ENCODE measurements at places on chromosomes 4 and X.

- DNase-seq, result no peak
These were observed 105.3 kb downstream of the CPZ start for GRCh38 chr4:8697826-8698225.

DNA sequence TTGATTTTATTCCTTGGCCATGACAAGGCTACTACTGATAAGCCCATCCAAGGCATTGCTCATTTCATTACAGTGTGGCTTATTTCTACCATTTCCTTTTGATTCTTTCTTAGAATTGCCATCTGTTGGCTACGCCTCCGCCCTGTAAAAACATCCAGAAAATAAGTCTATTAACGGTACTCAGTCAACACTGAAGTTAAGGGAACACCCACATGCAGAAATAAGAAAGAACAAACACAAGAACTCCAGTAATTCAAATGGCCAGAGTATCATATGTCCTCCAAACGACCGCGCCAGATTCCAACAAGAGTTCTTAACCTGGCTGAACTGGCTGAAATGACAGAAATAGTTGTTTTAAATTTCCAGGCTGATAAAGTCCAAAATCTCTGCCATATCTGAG is 90.3 kb downstream of the CXXC4 start:
- no peak for DNase-seq

GRCh38 chr4:45100956-45101818 is 374.8 kb upstream of the GNPDA2 start:
- DNase-seq, result no peak

- DNase-seq, result no peak
These were observed 29.7 kb downstream of the PDHA1 start for GRCh38 chrX:19373351-19373891.

GRCh38 chr4:146095091-146095690 is 80.3 kb upstream of the LSM6 start:
- peak; percentile 13 for DNase-seq

GRCh38 chr4:71065991-71066510 is 72.6 kb downstream of the DCK start:
- DNase-seq, result no peak

GRCh38 chrX:15749642-15750610 is 11.9 kb downstream of the CA5B start:
- DNase-seq, result no peak

GRCh38 chr4:108350332-108350731 is 181.6 kb upstream of the LEF1 start:
- DNase-seq, result no peak

- DNase-seq, result no peak
These were observed 85.6 kb downstream of the ANTXR2 start for GRCh38 chr4:79987401-79987800.

DNA sequence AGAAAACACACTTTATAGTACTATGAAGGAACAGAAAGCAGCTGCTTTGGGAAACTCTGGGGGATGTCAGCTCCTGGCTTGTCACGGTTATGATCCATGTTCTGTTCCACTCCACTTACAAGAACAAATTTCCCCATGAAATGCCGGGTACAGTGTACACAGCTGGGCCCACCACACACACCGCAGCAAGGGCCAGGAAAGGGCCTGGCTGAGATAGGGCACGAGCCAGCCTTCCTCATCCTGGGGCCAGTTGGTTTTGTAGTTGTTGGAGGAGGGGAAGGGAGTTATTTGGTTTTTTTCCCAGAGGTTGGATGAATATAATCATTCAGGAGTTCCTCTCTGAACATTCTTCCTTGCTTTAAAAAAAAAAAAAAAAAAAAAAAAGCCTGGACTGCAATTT is 56.8 kb downstream of the SEPSECS start:
- DNase-seq, result no peak

- DNase-seq, result no peak
These were observed 83.1 kb upstream of the ENPP6 start for GRCh38 chr4:184300816-184301215.

GRCh38 chrX:107204068-107204605 is 2.1 kb downstream of the NUP62CL start:
- DNase-seq, result no peak

DNA sequence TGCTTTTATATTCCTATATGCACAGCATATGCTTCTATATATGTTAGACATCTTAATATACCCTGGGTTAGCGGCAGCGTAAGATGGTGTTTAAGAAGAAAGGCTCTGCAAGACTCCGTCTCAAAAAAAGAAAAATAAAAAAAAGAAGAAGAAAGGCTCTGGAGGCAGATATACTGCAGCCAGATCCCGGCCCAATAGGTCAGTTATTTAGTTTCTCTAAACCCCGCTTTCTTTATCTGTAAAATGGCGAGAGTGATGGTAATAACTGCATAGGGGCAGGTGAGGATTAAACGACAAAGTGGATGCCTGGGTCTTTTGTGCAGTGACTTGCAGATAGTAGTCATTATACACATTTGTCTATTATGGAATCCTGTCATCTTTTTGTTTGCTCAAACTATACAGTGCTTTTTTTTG is 115.2 kb downstream of the NAA11 start:
- no peak for DNase-seq

- DNase-seq, result no peak
These were observed 191.5 kb downstream of the ARHGAP10 start for GRCh38 chr4:147923381-147923780.

DNA sequence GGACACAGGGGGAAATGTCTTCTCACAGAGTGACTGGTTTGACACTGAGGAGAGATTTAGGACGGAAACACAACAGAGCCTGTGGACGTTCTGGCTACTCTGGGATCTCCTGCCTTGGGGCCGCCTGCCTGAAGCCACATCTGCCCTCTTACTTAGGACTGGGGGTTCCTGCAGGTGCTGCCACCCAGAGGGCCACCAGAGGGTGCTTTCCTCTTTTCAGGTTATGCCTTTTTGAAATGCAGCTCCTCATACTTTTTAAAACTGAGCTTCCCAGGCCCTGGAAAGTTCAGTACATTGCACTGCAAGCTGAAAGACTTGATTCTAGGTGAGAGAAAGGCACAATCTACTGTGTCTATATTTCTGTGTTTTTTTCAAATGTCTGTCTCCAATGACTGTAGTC is 92.2 kb upstream of the PGRMC2 start:
- no peak for DNase-seq

- DNase-seq, result no peak
These were observed 300.3 kb downstream of the CHIC1 start for GRCh38 chrX:73863268-73863667.

DNA sequence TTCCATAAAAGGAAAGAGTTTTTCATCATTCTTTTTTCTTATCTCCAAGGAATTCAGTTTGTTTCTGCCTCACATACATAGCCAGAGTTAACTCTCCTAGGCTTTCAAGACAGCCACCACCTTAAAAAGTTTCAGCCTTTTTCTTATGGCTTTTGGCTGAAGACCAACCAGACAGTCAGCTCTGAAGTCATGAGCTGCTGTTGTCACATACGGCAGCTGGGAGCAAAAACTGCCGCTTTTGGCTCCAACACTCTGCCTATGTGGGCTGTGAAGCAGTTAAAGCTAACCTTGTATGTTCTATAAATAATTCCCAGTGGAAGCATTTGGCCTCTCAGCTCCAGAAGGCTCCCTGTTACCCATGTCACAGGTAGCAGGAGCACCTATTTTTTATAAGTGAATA is 104.1 kb downstream of the KLHL4 start:
- DNase-seq, result no peak

- no peak for DNase-seq
These were observed 103.4 kb downstream of the CEP44 start for GRCh38 chr4:174387143-174387542.

- DNase-seq, result no peak
These were observed 45.8 kb downstream of the LDB2 start for GRCh38 chr4:16852644-16853043.

- no peak for DNase-seq
These were observed 24.9 kb upstream of the ETNPPL start for GRCh38 chr4:108787724-108788123.

GRCh38 chrX:130419263-130419662 is 17.5 kb downstream of the RBMX2 start:
- no peak for DNase-seq

DNA sequence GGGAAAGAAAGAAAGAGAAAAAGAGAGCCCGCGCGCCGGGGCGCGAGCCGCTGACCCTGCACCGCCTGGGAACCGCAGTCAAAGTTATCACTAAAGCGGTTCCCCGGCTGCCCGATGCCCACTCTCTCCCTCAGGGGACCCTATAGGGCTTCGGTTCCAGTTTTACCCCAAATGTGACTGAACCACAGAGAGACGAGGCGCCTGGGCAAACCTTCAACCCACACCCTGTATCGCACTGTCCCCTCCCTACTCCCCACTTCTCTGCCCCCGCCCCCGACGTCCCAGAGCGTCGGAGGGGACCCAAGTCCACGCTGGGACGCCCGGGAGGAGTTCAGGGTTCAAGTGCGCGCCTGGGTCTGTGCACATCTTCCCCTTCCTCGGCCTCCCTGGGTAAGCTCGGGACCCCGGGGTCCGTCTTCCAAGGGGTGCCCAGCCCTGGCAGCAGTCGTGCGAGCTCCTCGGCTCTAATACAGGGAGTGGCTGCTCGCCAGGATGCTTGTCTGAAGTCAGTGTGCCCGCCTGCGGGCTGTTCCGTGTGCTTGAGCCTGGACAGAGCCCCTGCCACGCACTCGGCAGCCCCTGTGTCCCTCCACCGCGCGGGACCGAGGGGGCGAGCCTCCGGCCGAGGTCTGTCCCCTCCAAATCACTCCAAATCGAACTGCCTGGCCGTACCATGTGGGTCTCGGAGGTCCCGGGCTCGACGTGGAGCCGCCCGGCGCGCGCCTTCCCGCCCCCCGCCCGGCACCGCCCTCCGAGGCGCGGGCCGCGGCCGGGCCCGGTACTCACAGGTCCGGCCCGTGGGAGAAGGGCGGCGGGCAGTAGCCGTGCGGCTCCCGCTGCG is 960 bp downstream of the TRPC3 start:
- peak; percentile 11 for DNase-seq

DNA sequence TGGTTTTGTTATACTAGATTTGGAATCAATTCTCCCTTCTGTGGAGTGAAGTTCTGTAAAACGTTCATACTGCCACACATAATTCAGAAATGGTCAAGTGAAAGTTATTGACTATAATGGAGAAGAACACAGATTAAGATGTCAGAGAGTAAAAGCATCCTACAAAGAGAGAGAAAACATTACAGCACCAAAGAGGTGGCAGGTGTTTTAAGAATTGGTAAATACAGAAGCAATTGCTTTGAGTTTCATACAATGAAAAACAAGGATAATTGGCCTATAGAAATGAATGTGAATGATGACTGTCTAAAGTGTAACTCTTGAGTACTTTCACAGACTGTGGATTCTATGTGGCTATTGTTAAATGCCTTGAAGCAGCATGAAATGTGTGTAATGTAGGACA is 435.6 kb upstream of the SMIM31 start:
- DNase-seq, result no peak

- DNase-seq, result no peak
These were observed 25.5 kb downstream of the BBS12 start for GRCh38 chr4:122758033-122758432.

DNA sequence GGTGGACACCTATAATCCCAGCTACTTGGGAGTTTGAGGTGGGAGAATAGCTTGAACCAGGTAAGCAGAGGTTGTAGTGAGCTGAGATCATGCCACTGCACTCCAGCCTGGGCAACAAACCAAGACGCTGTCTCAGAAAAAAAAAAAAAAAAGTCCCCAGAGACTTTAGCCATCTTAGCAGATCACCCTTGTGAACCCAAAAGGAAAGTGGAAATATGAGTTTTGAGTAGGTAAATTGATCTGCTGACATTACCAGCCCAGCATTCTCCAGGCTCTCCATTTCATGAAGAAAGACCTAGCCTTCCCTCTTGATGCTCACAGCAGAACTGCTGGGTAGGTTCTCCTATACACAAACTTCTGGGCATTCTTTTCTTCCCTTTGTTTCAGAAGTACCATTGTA is 24.5 kb upstream of the HNRNPD start:
- no peak for DNase-seq

DNA sequence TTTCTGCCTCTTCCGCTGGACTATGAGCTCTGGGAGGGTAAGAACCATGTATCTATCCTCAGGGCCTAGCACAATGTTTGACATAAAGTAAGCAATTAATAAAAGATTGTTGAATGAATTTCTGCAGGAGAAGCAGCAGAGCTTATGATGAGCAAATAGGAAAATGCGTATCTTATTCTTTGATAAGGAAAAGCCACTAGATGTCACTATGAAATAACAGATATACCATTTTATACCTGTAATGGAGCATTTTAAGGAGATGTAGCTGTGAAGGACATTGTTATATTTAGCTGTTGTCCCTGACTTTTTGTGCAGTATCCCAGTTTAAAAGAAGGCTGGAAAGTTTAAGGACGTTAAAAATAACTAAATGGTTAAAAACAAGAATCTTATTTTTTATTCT is 147.2 kb upstream of the MBNL3 start:
- peak; percentile 12 for DNase-seq

DNA sequence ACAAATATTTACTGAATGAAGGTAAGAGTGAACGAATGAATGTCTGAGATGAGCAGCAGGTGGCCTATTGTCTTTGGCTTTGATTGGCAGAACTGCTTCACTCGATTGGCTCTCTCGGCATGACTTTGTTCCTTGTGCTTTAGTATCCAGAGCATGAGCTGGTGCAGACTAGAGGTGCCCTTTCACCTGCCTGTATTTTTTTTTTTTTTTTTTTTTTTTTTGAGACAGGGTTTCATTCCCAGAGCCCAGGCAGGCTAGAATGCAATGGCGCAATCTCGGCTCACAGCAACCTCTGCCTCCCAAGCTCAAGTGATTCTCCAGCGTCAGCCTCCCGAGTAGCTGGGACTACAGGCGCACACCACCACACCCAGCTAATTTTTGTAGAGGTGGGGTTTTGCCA is 38.9 kb downstream of the SRPX2 start:
- no peak for DNase-seq

DNA sequence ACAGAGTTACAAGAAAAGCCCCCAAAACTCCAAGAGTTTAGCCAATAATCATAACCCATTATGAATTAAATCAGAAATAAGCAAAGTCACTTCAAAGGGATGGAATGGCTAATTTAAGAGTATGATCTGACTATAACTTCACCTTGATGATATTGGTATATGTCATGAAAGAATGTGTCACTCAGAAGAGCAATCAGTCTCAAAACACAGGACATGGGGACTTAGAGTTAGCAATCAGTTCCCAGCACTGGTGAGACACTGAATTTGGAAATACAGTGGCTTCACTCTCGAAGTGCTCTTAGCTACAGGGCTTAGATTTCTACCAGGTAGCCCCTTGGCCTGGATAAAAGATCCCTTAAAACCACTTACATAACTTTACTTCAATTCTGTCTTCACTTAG is 65.7 kb upstream of the EXOC1L start:
- no peak for DNase-seq

- DNase-seq, result no peak
These were observed 84.2 kb downstream of the SORCS2 start for GRCh38 chr4:7276515-7276914.

DNA sequence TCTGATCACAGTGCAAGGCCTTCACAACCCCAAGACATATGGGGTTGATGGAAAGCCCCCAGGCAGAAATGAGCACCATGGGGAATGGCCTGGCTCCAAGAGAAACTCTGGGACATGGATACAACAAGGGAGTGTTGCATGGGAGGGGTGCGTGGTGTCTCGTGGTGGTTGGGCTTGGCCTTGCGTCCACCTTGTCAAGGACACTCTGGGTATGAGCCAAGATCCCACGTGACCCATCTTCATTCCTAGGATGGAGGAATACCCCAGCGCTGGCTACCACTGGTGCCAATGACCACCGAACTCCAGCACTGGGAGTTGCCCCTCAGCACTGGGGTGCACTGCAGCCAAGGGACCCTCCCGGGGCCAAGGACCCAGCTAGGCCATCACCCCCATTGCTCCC is 267.5 kb upstream of the AGTR2 start:
- DNase-seq, result no peak

- no peak for DNase-seq
These were observed 49.7 kb upstream of the GPRIN3 start for GRCh38 chr4:89357340-89357739.

GRCh38 chr4:53935780-53936179 is 128.6 kb downstream of the CHIC2 start:
- DNase-seq, result no peak

All from NCI-H1105 (cell line).